Fibroblast of lung (primary cell): ENCODE measurements at places on chromosomes 3 and 15.

- no peak for DNase-seq
Measured at GRCh38 chr15:60345598-60345997, 52.2 kb downstream of the ANXA2 start.

- no peak for DNase-seq
Measured at GRCh38 chr15:89150287-89150686, 62.0 kb downstream of the ABHD2 start.

- DNase-seq: no peak
Measured at GRCh38 chr3:50208677-50209344, 3.7 kb downstream of the SLC38A3 start.

DNA sequence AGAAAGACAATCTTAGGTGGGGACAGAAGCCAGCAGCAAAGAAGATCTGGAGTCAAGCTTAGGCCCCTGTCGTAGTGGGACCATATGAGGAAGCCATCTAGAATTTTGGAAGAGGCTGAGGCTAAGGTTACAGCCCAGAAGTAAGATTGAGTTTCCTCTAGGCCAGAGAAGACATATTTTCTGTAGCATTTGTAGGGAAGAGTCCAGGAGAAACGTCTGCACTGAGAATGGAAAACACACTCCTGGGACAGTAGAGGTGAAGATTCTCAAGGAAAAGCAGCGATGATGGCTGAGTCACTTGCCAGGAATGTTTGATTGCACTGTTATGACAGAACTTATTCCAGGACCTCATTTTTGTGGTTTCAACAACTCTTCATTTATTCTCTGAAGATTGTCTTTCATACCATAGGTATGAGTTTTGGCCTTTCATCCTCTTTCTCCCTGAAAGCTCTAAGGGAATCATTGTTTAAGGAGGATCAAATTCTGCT is 107.2 kb downstream of the GTPBP8 start:
- DNase-seq: peak; percentile 42

DNA sequence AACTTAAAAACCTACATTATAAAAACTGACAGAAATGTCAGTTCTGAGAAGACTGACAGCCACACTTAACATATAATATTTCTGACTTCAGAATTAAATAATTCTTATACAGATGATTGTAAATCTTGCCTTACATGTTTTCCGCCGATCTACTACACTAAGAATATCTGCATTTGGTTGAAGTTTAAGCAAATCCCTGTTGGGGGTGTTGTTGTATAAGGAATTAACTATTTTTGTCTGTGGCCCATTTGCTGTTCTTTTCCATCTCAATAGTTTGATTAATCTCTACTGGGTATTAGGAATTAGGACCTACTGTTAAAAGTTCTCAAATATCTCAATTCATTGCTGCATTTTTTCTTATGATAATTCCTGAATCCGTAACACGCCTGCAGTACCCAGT is 838.3 kb upstream of the ROBO1 start:
- DNase-seq: no peak

DNA sequence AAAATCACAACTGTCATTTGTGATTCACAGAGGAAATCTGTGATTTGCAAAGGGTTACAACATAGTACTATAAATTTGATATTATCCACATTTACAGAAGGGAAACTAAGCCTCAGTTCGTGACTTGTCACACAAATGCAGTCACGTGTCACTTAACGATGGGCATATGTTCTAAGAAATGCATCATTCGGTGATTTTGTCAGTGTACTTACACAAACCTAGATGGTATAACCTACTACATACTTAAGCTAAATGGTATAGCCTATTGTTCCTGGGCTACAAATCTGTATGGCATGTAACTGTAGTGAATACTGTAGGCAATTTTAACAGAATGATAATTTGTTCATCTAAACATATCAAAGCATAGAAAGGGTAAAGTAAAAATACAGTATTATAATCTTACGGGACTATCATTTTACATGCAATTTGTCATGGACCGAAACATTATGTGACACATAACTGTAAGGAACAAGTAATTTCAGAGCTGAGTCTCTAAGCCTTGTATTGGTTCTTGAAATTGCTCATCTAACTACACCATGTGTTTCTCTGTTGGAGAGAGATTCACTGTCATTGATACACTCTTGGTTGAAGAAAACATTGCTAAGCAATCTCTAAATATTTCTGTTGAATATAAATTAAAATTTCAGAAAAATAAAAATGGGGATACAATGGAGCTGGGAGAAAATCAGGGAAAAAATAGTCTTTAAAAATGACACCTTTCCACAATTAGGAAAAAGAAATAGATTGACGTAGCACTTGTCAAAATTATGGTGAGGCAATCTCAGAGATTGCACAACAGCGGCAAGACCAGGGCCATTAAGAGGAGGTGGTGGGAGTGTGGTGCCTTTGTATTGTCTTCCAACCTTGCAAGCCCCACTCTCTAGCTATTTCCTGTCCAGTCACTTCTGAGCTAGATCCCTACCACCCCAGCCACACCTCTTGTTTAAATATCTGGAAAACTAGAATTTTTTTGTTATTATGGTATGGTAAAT is 645.8 kb upstream of the TBL1XR1 start:
- DNase-seq: no peak

GRCh38 chr3:64575211-64575844 is 112.5 kb downstream of the ADAMTS9 start:
- peak; percentile 35 for DNase-seq

DNA sequence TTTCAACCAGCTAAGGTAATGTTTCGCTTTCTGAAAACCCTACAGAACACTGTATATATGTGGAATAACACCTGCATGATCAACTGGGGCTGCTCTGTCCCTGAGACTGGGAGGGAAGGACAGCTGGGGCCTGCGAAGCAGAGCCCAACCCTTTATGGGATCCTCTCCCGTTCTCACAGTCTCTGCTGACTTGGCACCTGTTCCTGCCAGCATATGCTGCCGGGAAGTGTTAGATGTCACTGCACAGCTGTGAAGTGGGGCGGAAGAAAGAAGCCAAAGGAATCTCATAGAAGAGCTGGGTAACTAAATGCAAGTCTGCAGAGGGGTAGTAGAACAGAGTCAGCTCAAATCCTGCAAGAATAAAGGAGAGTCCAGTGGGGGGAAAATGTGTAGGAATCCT is 29.6 kb downstream of the LRRC3B start:
- no peak for DNase-seq

GRCh38 chr3:76661527-76662250 is 378.2 kb upstream of the ROBO2 start:
- no peak for DNase-seq

DNA sequence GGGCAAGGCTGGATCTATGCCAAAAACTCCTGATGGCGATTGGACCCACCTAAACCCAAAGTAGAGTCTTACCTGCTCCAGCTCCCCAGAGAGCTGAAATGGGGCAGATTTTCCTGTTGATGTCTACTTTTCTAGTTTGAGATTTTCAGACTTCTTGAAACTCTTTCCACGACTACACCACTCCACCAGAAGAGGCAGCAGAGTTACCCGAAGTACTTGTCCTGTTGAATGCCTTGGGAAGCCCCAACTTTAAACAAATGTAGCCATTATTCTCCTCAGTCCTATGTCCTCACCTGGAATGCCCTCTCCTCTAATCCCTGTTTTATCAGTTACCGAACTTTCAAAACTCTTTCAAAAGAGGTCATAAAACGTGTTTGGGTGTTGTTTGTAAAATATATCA is 843.8 kb downstream of the VGLL3 start:
- no peak for DNase-seq

- DNase-seq: no peak
Measured at GRCh38 chr3:133505813-133506212, 67.7 kb upstream of the CDV3 start.

DNA sequence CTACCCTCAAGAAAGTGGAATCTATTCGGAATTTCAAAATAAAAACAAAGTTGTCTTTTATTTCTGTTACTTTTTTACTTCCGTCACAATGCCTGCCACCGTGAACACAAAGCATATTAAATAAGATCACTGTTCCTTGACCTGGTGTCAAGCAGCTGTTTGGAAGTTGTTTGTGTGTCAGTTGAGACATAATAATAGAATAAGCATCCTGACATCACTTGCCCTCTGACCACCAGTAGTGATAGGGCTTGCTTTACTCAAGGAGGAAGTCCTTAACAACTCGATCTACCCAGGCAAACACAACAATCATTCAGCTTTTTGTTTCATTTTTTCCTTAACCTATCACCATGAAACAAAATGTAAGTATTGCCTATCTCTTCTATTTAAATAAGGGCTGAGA is 454.4 kb upstream of the RASGRP1 start:
- DNase-seq: no peak

GRCh38 chr3:30664459-30664858 is 58.1 kb downstream of the TGFBR2 start:
- DNase-seq: no peak

DNA sequence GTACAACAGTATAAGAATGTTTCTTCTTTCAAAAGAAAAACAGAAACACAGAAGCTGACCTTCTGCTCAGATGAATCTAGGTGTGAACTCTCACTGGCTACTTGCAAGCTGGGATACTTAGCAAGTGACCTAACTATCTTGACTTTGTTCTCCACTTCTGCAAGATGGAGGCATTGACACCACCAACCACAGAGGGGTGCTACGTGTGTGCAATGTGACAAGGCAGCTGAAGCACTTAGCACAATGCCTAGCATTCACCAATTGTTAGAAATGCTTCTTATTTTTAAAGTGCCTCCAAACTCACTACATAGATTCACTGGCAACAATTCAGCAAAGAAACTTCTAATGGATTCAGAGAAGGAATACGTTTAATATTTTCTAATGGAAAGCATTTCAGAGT is 331.4 kb upstream of the WNT5A start:
- DNase-seq: peak; percentile 20

DNA sequence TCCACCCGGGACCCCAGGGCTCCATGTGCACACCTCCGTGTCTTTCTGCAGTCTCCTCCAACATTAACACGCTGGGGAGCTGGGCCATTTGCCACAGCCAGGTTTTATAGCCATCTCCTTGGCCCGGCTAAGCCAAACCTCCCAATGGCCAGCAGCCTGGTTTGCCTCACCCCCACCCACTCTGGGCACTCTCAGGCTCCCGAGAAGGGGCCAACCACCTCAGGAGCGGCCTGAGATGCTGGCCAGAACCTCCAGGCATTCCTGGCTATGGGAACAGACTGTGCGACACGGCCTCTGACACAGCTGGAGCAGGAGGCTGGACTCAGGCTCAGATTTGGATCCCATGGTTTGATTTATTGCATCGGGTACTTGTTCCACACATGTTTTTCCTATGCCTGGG is 289.7 kb downstream of the RPLP1 start:
- no peak for DNase-seq

- no peak for DNase-seq
Measured at GRCh38 chr15:99114511-99115299, 9.8 kb downstream of the SYNM start.

GRCh38 chr3:185586686-185587039 is 568 bp downstream of the SENP2 start:
- no peak for DNase-seq

- DNase-seq: no peak
Measured at GRCh38 chr3:180612364-180612763, 10.4 kb downstream of the TTC14 start.

DNA sequence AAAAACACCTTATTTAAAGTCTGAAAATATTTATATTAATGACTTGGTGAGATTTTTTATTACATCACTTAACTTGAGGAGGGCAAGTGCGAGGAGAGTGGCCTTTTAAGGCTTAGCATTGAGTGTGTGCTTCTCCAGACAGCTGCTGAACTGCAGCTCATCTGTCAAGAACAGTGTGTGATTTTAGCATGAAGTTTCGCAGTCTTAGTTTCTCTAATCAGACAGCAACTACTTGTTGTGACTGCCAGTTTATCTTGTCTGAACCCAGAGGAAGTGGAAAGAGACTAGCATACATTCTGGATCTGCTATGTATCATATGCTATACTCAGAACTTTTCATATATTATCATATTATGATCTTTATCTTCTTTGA is 291.7 kb upstream of the ROPN1 start:
- no peak for DNase-seq

GRCh38 chr3:38190481-38190881 is 25.1 kb downstream of the OXSR1 start:
- no peak for DNase-seq

GRCh38 chr15:63088533-63089245 is 33.0 kb upstream of the LACTB start:
- no peak for DNase-seq

- no peak for DNase-seq
Measured at GRCh38 chr15:80019168-80019745, 40.2 kb upstream of the ZFAND6 start.

DNA sequence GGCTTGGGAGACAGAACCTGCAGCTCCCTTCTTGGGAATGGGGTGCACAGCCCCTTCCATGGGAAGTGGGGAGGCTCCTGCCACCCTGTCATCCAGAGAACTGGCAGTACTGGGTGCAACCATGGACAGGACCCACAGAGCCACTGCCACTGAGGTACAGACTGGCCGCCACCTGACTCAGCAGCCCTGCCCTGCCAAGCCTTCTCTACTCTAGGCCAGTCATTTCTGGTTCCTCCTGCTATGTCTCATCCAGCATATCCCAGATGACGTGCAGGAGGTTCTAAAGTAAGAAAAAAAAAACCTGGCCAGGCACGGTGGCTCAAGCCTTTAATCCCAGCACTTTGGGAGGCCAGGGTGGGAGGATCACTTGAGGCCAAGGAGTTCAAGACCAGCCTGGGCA is 76.9 kb upstream of the RPL32 start:
- no peak for DNase-seq

DNA sequence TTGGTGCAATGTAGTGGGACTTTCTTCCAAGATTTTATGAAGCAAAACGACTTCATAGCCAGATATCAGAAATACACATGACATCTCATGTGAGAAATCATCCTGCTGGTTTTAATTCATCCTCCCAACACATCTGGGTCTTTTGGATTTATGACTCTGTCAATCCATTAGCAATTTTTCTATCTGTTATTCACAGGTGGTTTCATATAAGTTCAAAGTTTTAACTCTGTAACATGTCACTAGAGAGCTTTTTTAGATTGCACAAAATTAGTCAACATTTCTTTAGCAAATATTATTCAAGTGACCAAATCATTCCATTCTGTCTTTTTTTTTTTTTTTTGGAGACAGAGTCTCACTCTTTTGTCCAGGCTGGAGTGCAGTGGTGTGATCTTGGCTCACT is 30.4 kb downstream of the SQOR start:
- no peak for DNase-seq

DNA sequence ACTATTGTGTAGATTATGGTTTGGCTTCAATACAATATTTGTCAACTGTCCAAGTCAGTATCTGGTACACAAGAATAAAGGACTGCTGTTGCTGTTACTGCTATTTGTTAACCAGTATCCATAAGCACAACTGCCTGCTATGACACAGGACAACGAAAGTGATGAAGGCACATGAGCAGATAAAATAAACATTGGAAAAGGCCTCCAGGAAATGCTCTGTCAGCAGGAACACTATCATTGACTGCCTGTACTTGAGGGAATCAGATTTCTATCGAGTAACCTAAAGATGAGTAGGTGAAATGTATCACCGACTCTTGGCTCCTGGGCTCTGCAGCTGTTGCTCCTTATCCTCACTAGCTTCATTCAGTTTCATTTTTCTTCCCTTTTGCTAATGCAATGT is 56.5 kb downstream of the FMN1 start:
- DNase-seq: no peak
